ENCODE measurements at places on chromosomes 6 and 20. TPM values are rescaled to one million over a fixed set of nuclear protein-coding genes. Genes with fewer than 3 reads are reported as not detected.

DNA sequence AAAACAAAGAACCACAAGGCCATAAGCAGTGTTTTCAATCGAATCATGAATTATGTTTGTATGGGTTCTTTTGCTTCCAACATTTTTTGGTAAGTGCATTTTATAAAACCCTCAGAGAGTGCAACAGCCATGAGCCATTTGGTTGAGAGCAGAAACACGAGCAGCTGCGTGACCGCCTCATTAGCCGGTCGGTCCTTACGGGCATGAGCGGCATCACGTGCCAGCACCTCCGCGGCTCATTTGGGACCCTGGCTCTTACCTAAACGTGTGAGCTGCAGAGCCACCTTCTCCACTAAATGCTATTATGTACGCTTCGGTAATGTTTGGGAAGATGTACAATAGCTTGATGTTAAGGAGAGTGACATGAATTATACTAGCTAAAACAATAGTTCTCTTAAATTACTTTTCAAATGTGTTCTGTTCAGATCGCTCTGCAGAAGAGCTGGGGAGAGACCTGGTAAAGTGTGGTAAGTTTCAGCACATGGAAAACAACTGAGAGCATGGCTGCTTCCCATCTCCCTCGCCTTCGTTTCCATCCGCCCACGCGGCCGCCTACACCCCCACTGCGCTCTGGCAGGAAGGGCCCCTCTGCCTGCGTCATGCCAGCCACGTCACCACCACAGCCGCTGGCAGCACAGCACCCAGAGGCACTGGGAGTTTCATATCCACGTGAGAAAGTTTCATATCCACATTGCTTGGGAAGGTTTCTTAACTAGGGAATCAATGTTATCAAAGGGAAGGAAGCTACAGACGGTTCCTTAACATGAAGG lies 23.7 kb upstream of the PDE10A start:
- no peak for DNase-seq

- DNase-seq: peak; percentile 76
Observed at GRCh38 chr6:137094411-137095008, 49.7 kb upstream of the IL20RA start.

GRCh38 chr20:24634855-24635254 lies 165.4 kb downstream of the SYNDIG1 start:
- DNase-seq: no peak

DNA sequence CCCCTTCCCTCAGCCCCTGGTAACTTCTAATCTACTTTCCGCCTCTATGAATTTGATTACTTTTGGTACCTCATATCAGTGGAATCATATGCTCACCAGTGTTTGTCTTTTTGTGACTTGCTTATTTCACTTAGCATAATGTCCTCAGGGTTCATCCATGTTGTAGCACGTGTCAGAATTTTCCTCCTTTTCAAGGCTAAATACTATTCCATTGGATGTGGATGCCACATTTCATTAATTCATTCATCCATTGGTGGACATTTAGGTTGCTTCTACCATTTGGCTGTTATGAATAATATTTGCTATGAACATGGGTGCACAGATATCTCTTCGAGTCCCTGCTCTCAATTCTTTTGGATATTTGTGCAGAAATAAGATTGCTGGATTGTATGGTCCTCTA lies 388.6 kb upstream of the SOX4 start:
- no peak for DNase-seq

- no peak for DNase-seq
Observed at GRCh38 chr6:144160431-144161005, 10.2 kb downstream of the STX11 start.

DNA sequence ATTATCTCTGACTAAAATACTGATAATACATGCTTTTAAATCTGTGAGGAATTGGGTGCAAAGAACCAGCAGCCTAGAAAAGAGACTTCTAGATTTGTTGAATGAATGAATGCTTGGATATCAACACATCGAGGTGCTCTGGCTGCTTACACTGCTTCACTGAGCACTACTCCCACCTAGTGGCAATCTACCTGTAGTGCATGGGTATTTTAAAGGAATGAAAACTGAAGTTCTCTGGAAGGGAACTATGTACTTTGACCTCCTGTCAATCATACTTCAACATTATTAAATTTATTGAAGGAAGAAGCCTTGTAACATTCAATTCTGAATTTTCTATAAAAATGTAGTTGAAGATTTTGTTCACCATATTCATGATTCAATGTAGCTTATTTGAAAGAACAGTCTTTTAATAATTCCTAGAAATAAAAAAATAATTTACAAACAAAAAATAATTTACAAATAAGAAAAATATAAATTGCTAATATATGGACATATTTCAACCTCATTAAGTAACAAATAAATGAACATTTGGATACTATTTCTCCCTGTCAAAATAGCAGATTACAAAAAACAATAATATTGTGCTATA lies 111.2 kb upstream of the MMS22L start:
- DNase-seq: peak; percentile 65

- no peak for DNase-seq
Observed at GRCh38 chr6:35505999-35506412, 6.7 kb downstream of the TULP1 start.

DNA sequence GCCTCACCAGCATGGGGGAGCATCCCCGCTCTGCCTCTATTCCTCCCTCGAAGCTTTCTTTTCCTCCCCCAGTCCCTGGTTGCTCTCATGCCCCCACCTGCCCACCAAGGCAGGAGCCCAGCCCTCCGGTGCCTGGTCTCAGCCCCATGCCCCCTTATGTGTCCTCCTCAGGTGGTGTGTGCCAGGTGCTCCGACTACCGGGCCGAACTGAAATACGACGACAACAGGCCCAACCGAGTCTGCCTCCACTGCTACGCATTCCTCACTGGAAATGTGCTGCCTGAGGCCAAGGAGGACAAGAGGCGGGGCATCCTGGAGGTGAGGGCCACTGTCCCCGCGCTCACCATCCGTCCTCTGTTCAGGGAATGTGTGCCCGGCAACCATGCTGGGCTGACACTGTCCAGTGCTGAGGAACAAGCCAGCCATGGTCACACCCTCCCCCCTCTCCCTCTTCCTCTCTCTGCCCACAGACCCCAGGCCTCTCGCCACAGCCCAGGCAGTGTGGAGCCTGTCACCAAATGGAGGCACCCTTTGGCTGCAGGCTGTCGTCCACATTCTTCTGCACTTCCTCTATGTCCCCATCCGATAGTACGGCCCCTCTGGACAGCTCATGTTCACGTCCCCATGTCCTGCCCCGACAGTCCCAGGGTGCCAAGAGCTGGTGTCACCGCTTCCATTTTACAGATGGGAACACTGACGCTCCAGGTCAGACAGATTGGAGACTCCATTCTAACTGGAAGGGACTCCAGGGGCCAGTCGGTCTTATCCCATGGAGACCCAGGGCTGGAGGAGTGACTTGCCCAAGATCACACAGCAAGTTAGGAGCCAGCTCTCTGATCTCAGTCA lies 20.4 kb downstream of the FGD2 start:
- DNase-seq: no peak

GRCh38 chr6:157117431-157118095 lies 205.8 kb downstream of the TMEM242 start:
- DNase-seq: no peak

GRCh38 chr6:142304241-142304640 lies 2.4 kb downstream of the ADGRG6 start:
- DNase-seq: no peak

- DNase-seq: no peak
Observed at GRCh38 chr6:144162977-144163376, 12.7 kb downstream of the STX11 start.

DNA sequence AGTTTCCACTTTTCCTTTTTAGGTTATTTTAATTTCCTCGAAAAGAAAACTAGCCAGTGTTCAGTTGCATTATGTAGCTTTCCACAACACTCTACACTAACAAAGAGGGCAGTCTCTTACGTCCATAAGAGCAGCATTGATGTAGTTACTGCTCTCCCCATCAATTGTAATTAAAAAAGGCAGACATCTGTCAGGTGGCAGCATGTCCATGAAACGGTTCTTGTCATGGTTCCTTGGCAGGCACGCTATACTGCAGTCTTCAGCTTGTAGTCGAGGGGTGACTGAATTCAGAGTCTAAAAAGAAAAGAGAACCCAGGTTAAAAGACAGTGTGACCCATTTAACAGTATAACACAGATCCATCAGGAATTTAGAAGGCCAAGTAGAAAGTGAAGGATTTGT lies 80.1 kb upstream of the THEMIS start:
- DNase-seq: no peak

- DNase-seq: peak; percentile 95
Observed at GRCh38 chr20:57619051-57619831, 985 bp downstream of the ZBP1 start.

DNA sequence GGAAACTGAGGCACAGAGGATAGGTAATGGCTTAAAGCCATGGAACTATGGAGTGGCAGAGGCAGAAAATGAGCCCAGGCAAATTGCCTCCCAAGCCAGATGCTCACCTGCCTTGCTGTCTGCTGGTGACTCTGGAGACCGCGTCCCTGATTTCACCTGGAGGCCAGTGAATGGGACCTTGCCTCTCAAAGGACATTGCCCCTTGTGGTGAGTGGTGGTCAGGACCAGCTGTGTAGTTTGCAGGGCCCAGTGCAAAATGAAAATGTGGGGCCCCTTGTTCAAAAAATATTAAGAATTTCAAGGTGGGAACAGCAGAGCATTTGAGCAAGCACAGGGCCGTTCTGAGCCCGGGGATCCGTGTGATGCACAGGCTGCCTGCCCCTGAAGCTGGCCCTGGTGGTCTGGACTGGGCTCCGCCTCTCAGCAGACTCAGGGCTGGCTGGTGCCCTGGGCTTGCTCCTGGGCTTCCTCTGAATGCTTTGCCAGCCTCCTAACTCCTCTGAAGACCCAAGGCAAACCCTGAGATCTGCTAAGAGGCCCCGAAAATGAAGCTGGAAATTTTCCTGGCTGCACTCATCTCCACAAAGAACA lies 19.8 kb upstream of the KCNG1 start:
- DNase-seq: no peak

- DNase-seq: no peak
Observed at GRCh38 chr6:168636147-168637004, 195.4 kb downstream of the SMOC2 start.

DNA sequence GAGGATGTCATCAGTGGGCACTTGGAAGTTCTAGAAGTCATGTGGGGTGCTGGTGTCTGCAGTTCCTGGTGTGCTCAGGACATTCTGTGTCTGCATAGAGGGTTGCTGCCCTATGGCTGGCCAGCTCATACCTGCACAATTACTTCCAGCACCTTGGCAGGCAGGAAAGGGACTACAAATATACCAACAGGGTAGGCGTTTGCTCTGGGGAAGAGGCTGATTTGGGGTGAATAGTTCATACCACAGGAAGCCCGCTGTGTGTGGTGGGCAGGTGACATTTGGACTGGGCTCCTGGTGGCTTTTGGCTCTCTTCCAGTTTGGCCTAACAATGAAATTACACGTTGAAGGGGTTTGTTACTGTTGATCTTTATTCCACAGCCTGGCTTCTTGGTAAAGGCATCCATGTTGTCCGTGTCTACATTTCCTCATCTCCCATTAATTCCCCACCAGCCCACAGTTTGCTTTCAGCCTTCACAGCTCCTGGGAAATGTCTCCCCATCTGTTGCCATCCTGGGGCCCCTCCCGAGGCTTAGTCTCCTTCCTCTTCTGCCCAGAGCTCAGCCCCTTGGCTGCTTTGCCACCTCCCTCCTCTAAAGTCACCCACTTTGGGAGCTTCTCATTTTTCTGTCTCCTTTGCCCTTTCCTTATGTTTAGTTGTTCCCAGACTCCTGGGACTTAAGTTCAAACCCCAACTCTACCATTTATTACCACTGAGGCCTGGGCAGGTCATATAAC lies 88.1 kb downstream of the RSPH3 start:
- peak; percentile 64 for DNase-seq

- DNase-seq: no peak
Observed at GRCh38 chr20:37741055-37741454, 47.2 kb downstream of the CTNNBL1 start.

GRCh38 chr20:54324041-54324440 lies 116.2 kb downstream of the PFDN4 start:
- no peak for DNase-seq

The PDE7B gene
- 0.29 TPM for total RNA-seq

The ADGB gene
- total RNA-seq: not detected

The FAM162B gene
- not detected for total RNA-seq

The PPP1R16B gene
- 63.4 TPM for total RNA-seq

The CRIP3 gene
- not detected for total RNA-seq

The BPI gene
- not detected for total RNA-seq

Measured in activated CD8-positive, alpha-beta T cell treated with anti-CD3 and anti-CD28 coated beads, Interleukin-2, amount 10 ng/mL, durations not matched to agents 7 days and 5 days (primary cell).